ENCODE measurements at places on chromosomes 6 and 20.

GRCh38 chr20:38706509-38706908, 17.8 kb upstream of the SLC32A1 start:
- DNase-seq: no peak

GRCh38 chr20:36312724-36313441, 6.7 kb downstream of the DLGAP4 start:
- no peak for DNase-seq

DNA sequence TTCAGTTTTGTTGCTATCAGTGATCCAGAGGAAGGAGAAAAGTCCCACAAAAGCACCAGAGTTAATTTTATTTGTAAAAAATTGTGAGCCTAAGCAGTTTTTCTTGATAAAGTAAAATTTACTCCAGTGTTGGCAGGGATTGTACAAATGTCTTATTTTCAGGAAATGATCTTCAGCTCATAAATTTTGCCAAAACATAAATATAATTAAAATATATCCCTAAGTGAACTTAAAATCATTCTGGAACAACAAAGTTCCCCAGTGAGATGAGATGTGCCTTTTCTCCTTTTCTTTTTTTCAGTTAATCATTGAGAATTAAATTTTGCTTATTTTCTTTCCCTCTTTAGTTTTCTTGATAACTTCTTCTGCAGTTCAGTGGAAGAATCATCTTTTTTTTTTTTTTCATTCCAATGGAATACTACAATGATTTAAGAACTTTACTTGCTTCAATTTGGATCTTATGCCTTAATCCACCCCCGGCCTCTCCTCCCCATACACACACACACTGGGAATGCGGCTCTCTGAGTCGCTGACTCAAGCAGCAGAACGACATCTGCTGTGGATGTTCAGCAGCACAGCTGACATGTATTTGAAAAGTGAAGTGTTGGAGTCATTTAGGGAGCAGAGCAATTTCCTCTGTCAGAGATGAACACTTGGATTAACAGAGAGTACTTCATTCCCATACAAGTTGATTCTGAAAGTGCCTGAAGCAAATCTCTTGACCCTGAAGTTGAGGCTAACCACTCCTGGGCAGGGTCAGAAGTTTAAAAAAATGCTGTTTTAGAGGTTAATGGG, 27.7 kb upstream of the LAMA4 start:
- no peak for DNase-seq

GRCh38 chr20:37302981-37303380, 13.5 kb downstream of the MANBAL start:
- no peak for DNase-seq

DNA sequence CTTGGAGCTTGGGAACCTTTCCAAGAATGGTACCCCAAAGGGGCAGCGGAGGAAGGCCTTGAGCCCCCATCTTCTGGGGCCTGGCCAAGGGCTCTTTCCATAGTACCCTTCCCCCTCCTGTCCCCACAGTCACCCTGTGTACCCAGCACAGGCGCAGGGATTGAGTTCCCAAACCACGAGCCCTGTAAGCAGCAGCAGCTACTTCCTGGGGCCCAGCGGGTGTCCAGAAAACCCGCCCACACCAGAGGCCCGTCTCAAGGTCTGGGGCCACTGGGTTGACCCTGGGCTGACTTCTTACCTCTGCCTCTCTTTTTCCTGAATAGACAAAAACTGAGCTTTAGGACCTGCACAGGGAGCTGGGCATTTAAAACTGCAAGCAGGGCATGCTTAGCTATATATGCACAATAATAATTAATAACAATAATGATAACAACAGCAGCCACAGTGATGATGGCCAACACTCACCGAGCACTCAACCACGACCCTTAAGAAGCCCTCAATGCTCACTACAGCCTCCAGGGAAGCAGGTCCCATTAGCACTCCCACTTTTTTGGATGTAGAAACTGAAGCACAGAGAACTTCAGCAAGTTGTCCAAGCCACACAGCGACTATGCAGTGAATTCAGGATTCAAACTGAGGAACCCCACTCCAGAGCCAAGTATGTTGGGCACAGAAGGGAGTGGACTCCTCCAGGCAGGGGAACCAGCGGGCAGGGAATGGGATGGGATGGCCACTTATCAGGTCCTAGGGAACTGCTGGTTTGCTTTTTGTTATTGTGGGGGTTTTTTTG, 14.5 kb downstream of the NOL4L start:
- DNase-seq: no peak

- DNase-seq: no peak
These were observed 11.4 kb upstream of the RAMACL start for GRCh38 chr6:166597711-166598440.

- no peak for DNase-seq
These were observed 24.0 kb downstream of the CMTR1 start for GRCh38 chr6:37456816-37457560.

DNA sequence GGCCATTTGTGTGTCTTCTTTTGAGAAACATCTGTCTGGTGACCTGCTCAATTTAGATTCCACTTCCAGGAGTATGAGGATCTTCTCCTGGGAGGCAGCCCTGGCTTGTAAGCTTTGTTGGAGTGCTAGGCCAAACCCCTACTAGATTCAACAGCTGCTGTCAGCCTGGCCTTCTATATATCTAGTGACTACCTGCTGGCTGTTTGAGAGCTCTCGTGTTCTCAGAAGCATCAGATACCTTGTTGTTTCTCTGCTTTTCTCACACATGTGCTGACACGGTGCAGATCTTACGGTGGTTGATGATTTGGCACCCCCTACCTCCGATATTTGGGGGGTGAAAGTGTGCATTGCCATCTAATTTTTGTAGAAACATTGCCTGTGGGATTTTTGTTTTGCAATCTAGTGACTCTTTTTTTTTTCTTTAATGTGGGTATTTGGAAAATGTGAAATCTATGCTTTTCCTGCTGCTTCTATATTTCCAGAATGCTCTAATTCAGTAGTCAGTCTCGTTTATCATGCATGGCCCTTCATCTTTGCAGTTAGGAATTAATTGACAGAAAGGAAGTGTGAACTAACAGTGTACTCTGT, 4.7 kb downstream of the CCN2 start:
- DNase-seq: no peak

GRCh38 chr6:27757307-27757706, 154.9 kb downstream of the OR2B2 start:
- peak; percentile 22 for DNase-seq

GRCh38 chr20:32470025-32470861, 112.1 kb downstream of the ASXL1 start:
- no peak for DNase-seq

DNA sequence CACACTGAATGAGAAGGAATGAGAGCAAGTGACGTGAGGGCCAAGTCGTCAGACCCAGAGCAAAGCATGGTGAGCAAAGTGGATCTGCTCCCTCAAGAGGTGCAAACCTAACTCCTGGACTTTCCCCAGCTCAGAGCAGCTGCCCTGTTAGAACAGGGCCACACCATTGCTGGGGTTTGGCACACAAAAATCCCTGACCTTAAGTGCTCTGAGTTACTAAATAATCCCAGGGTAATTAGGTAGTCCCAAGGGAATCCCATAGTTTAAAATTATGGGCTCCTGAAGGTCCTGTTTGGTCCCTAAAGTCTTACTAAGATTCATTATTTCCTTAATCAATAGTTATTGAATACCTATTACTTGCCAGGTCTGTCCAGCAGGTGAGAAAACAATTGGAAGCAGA, 165.1 kb upstream of the TNFAIP3 start:
- DNase-seq: no peak

- DNase-seq: no peak
These were observed 43.2 kb upstream of the OSTM1 start for GRCh38 chr6:108117427-108118358.

GRCh38 chr6:119096721-119097565, 18.5 kb upstream of the FAM184A start:
- no peak for DNase-seq

- DNase-seq: peak; percentile 2
These were observed 81.8 kb upstream of the GPR6 start for GRCh38 chr6:109896341-109896740.

- no peak for DNase-seq
These were observed 73.3 kb upstream of the CD93 start for GRCh38 chr20:23159256-23159946.

DNA sequence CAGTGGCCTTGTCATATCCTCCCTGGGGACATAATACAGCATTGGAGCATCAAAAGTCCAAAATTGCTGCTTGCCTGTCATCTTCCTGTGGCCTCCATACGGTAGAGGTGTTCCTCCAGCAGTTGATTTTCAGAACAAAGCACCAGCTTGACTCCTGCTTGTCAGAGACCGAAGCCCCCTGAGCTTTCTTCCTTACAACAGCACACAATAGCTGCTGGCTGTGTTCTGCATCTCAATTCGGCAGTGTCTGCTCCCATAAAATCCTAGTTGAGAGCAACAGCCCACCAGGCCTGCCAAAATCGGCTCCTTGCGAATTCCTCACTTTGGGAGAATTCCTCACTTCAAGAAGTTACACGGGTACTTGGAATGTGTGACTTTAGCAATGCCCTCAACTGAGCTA, 372.9 kb downstream of the SAMD5 start:
- no peak for DNase-seq

DNA sequence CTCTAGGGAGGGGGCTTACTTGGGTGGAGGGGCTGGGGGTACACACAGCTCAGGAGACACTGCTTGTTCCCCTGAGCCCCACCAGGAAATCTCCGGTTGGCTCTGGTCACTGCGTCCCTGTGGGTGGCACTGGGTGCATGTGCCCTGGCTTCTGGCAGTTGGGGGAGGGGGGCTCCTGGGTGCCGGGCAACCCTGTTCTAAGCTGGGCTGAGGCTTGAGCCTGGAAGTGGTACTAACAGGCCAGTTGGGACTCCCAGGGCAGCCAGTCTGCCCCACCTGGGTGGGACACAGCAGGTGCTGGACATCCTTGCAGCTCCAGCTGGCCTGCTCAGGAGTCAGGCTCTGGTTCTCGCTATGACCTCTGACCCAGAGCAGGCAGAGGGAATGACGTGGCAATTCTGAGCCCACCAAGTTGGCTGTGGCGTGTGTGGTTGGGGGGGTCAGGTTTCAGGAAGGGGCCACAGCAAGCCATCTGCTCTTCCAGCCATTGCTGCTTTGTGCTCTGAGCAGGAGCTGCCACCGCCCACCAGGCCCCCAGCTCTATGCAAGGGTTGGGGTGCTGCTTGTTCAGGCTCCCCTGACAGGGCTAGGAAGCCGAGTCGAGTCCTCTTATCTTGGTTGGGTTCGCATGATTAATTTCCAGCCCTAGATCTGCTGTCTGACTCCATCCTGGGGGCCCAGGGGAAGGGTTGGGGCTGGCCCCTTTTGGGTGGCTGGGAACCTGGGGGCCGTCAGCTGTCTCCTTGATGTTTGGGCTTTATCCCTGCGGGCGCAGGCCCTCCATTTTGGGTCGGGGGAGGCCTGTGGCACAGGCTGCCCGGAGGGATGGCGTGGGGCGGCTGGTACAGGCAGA, 590 bp downstream of the C20orf204 start:
- no peak for DNase-seq
